Fibroblast of the aortic adventitia (primary cell): ENCODE measurements at places on chromosomes 11 and 22. TPM values are rescaled to one million over a fixed set of nuclear protein-coding genes. Genes with fewer than 3 reads are reported as not detected.

Gene UPK3A
- not detected in 2 replicates for total RNA-seq

Gene MRGPRX3
- not detected in 2 replicates for total RNA-seq

Gene FAM181B
- 0.25 TPM in 1 of 2 replicates, not detected in the other for total RNA-seq

Gene YWHAH
- 169 and 174 TPM in 2 replicates for total RNA-seq

Gene CASP12
- total RNA-seq = 0.18 TPM in 1 of 2 replicates, not detected in the other

Gene MS4A6A
- not detected in 2 replicates for total RNA-seq

Gene BAIAP2L2
- 3.2 and 6.0 TPM in 2 replicates for total RNA-seq

Gene ART5
- total RNA-seq = 0.81 and 3.4 TPM in 2 replicates

Gene CCDC73
- total RNA-seq = not detected in 2 replicates

Gene MFRP
- total RNA-seq = 0.08 TPM in 1 of 2 replicates, not detected in the other

Gene TMEM80
- total RNA-seq = 3.6 and 9.4 TPM in 2 replicates

Gene ALDH3B2
- not detected in 2 replicates for total RNA-seq

Gene TRIM49D1
- not detected in 2 replicates for total RNA-seq

Gene SPDYC
- total RNA-seq = not detected in 2 replicates

Gene KRTAP5-10
- total RNA-seq = not detected in 2 replicates

Gene NEFH
- total RNA-seq = 0.49 and 0.54 TPM in 2 replicates

Gene RBMXL2
- total RNA-seq = not detected in 2 replicates

Gene RASL10A
- total RNA-seq = not detected in 2 replicates
